ENCODE measurements at places on chromosomes 12 and 14.

GRCh38 chr12:107917912-107918800 is 143.7 kb downstream of the ASCL4 start:
- H3K4me1 ChIP-seq = no peaks in the 10 kb centered on the region
- H3K27ac ChIP-seq = no peak overlapping the region
- peaks cover 31% of the 10 kb centered on the region for H3K27me3 ChIP-seq
- H3K36me3 ChIP-seq = no peaks in the 10 kb centered on the region

DNA sequence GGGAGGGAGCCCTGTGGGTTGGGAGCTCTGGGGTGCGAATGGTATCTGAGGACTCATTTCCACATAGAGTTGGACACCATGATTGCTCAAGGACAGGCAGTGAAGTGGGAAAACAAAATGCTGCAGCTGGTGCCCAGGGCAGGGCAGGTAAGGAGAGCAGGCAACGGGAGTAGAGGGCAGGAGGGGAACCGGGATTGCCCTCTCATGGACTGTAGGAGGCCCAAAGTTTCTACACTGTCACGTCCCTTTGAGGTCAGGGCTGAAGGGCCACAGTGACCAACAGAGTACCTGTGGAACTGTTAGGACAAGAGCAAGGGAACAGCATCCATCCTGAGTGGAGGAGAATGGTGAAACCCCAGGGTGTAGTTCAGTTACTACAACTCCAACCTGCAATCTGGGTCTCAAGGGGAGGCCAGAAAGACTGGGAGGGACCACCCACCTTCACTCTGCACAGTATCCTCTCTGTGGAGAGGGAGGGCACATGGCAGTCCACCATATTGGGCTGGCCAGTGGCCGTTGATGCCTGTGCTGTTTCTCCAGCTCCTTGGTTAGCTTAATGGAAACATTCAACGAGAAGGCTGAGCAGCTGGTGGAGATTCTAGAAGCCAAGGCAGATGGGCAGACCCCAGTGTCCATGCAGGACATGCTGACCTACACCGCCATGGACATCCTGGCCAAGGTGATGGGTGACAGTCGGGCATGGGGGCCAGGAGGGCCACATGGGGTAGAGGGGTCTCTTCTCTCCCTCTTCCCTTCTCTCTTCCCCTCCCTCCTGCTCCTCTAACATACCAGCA is 22.2 kb downstream of the CYP46A1 start:
- DNase-seq = no peak
- peaks cover 13% of the 10 kb centered on the region for H3K36me3 ChIP-seq
- H3K27ac ChIP-seq = no peak overlapping the region
- H3K4me1 ChIP-seq = no peaks in the 10 kb centered on the region
- peaks cover 3% of the 10 kb centered on the region for H3K27me3 ChIP-seq
- H3K4me3 ChIP-seq = no peak overlapping the region

- no peak for DNase-seq
- H3K27ac ChIP-seq = no peak overlapping the region
- H3K27me3 ChIP-seq = no peaks in the 10 kb centered on the region
These were observed 98.7 kb downstream of the HECTD4 start for GRCh38 chr12:112283546-112283945.

DNA sequence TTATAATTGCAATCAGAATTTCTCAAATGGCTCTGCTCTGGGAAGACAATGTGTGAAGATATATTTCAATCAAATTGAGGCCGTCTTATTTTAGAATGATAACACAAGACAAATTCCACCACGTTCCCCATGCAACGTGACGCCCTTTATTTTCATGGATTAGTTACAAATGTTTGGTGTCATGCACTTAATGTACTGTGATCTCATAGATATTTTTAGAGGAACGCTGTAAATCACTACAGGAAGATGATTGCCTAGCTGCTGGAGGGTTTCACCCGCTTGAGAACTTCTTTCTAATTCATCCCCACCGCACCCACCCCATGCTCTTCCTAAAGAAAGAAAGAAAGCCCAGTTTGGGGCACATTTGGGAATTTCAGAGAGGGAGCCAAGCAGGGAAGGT is 117.2 kb downstream of the PLXNC1 start:
- no peak overlapping the region for H3K27ac ChIP-seq
- H3K27me3 ChIP-seq = no peaks in the 10 kb centered on the region
- DNase-seq = no peak
- H3K4me1 ChIP-seq = peaks cover 81% of the 10 kb centered on the region

DNA sequence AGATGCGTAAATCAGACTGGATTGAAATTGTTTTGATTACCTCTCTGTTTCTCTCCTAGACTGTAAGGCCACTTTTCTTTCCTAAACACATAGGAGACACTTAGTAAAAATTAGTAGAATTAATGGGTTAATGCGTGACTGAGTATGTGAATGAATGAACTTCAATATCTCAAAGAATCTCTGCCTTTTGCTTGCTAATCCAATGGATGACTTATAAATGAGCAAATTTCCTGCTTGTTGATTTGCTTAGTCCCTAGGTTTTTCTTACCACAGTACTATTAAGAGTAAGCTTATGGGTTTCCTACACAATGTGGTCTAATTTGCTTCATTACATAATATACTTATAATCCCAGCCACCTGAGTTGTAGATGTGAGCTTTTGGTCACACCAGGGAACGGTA is 164.1 kb downstream of the SRGAP1 start:
- no peaks in the 10 kb centered on the region for H3K36me3 ChIP-seq
- no peak overlapping the region for H3K4me3 ChIP-seq
- H3K27ac ChIP-seq = no peak overlapping the region
- no peaks in the 10 kb centered on the region for H3K27me3 ChIP-seq
- H3K4me1 ChIP-seq = no peaks in the 10 kb centered on the region

Data from activated naive CD8-positive, alpha-beta T cell treated with anti-CD3 and anti-CD28 coated beads, Interleukin-2, amount 50 U/mL, for 24 hours (primary cell).